ENCODE measurements at places on chromosomes 6 and 20.

GRCh38 chr6:79789896-79790295 lies 157.5 kb downstream of the ELOVL4 start:
- DNase-seq, result no peak

GRCh38 chr6:137871831-137872454 lies 4.9 kb downstream of the TNFAIP3 start:
- no peak for DNase-seq

DNA sequence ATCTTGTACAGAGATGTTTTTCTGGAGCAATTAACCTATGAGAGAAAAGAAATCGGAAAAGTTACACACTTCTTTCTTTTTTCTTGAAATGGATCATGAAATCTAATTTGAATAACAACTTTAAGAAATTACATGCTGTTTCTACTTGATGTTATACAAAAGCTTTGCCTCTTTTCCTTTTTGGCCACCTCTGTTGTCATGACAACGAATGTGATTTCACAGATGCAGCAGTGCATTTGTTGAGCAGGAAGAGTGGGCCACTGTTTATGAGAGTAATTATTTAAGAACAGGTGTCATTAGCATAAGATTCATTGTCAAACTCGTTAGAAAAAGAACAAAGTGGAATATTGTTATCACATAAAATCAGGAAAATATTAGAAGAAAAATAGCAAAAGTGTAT lies 148.3 kb upstream of the IMPG1 start:
- no peak for DNase-seq

DNA sequence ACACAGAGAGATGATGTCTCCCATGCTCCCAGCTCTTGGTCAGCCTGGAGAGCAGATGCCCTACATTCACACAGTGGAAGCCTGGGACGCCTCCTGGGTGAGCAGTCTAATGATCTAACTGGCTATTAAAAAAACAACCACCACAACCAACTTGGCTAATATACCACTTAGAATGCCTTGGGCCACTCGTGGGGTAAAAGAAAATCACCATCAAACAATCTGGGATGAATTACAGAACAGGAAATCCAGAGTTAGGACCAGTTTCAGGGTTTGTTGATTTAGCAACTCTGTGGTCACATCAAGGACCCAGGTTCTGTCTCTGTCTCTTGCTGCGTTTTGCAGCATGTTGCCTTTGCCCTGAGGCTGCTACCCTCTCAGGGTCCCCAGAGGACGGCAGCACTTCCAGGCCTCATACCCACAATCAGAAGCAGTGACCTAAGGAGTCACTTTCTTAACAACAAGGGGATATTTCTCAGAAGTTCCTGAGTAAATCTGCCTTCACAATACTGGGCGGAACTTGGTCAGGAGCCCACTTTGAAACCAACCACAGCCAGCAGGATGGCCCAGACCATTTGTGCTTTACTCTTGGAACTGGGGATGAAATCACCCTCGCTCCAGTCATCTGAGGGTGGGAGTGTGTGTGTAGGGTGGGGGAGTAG lies 118.7 kb downstream of the CLIC5 start:
- no peak for DNase-seq

DNA sequence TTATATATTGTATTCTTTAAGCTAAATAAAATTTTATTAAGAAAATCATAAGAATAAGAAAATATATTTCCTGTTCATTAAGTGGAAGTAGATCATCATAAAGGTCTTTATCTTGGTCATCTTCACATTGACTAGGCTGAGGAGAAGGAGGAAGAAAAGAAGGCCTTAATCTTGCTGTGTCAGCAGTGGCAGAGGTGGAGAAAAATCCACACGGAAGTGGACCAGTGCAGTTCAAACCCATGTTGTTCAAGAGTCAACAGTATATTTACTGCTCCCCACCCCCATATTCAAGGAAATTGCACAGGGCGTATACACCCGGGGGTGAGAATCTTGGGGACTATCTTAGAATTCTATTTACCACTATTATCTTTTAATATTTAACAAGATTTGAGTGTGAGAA lies 178.6 kb upstream of the SCGN start:
- no peak for DNase-seq
